ENCODE measurements at places on chromosomes 3 and 15.

DNA sequence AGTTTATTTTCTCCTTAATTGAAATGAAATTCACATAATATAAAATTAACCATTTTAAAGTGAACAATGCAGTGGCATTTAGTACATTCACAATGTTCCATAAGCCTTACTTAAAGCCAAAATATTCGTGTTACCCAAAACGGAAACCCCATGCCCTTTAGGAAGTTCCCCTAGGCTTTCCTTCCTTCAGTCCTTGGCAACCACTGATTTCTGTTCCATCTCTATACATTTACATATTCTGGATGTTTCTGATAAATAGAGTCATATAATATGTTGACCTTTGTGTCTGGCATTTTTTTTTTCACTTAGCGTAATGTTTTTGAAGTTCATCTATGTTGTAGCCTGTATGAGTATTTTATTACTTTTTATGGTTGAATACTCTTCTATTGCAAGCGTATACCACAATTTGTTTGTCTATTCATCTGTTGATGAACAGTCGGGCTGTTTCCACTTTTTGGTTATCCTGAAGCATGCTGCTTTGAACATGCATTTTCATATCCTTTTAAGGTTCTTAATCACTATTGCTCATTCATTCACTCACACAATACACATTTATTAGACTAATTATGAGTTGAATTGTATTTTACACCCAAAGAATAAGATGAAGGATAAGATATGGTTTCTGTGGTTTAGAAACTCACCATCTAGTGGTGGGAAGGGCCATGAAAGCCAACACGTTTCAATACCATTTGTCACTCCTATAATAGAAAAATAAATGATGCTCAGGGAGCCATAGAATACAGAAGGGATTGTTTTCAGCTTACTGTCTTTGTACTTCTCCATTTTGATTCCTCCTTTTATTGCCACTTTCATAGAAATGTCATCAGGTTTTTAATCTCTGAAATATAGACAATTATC lies 408.2 kb upstream of the CBLB start:
- DNase-seq = no peak

GRCh38 chr3:139327861-139328260 lies 16.0 kb upstream of the MRPS22 start:
- DNase-seq = no peak

DNA sequence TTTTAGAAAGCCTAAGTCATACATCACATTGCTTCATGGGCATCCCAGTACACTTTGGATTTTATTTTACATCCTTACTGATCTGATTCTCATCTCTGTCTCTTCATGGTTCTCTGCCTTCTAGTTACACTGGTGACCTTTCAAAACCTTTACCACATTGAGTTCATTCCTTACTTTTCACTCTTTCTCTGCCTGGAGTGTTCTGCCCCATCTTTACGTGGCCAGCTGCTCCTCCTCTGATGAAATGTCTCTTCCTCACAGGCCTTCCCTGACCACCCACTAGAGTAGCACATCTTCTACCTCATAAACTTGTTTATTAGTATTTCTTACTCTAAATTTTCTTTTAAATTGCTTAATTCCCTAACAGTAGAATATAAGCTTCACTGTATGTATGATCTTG lies 17.7 kb downstream of the CTNNB1 start:
- DNase-seq = no peak

DNA sequence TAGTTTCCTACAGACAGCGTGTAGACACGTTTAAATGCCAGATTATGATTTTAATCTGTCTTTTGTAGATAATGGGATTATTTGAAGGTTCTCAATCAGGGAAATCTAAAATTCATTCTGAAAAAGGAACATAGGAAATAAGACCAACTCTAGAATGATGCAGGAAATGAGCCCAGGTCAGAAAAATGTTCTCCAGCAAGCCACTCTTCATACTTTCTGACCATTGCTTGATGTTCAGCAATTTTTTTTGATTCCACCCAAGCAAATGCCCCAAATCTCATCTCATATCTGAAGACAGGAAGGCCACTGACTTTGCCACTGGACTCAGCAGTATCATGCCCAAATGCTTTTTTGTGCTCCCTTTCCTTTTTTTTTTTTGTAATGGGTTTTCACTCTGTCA lies 373.4 kb downstream of the LPP start:
- no peak for DNase-seq

DNA sequence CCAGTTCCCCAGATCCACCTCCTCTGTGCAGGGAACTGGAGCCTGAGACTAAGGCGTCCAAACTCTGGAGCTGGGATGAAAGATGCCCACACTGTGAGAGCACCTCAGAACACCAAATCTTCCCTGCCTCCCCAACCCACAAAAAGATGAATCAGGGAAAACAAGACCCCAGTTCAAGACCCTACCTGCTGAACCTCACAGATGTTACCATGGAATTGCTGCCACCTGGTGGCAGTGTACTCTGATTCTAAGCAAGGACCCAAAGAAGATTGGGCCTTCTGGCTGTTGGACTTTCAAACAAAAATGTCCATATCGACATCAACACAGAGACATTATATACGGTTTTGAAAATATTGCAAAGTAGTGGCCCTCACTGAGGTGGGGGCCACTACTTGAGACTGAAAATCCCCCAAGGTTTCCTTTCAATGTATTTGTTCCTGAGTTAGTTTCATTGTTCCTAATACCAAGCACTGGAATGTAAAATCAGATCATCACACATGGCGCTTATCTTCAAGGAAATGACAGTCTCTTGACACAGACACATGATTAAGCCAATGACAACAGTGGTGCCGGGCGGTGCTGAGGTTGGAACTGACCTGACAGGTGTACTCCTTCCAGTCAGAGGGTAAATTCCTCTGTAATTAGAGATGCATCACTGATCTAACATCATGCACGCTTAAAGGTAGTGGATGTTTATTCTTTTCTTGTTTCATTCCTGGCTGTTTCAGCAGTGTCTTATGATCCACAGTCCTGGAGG lies 67.6 kb downstream of the SLC6A11 start:
- no peak for DNase-seq

- no peak for DNase-seq
Observed at GRCh38 chr15:73628976-73629797, 4.0 kb downstream of the NPTN start.

GRCh38 chr15:60895986-60896385 lies 333.1 kb downstream of the RORA start:
- no peak for DNase-seq

DNA sequence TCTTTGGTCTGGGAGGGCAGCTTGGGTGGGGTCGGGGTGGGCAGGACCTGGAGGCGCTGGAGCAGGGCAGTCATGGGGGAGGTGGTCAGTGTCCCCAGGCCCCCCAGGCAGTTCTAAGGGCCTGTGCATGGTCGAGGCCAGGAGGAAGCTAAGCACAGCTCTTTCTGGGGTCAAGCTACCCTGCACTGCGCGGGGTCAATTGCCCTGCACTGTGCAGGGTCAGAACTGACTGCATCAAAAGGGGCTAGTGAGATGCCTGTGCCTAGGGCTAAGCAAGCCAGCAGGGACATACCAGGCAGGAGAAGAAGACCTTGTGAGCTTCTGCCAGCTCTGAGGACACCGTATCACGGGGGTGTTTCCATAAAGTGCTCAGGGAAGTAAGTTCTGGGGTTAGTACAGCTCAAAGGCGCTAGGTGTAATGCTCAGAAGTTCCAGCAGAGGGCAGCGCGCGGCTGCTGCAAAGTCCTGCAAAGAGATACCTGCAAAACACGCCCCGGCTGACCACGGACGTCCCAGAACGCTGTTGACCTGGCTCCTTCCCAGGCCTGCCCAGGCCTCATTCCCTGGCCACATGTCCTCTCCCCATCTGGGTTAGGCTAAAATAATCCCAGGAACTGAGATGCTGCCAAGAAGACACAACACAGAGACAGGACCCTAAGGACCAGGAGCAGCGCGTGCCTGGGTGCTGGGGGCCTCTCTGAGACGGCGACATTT lies 18.8 kb upstream of the IQSEC1 start:
- DNase-seq = peak; percentile 69

DNA sequence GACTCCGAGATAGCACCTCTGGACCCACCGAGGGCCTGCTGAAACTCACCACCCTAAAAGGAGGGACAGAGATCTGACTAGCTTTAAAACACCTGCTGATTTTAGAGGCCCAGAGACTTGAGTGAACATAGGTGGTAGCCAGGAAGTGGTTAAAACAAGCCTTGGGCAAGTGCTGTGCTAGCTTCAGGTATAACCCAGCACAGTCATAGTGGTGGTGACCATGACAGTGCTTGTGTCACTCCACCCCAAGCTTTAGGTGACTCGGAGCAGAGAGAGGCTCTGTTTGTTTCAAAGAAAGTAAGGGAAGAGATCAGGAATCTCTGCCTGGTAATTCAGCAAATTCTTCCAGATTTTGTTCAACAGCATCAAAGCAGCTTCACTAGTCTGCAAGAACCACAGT lies 641.1 kb upstream of the BCHE start:
- no peak for DNase-seq

DNA sequence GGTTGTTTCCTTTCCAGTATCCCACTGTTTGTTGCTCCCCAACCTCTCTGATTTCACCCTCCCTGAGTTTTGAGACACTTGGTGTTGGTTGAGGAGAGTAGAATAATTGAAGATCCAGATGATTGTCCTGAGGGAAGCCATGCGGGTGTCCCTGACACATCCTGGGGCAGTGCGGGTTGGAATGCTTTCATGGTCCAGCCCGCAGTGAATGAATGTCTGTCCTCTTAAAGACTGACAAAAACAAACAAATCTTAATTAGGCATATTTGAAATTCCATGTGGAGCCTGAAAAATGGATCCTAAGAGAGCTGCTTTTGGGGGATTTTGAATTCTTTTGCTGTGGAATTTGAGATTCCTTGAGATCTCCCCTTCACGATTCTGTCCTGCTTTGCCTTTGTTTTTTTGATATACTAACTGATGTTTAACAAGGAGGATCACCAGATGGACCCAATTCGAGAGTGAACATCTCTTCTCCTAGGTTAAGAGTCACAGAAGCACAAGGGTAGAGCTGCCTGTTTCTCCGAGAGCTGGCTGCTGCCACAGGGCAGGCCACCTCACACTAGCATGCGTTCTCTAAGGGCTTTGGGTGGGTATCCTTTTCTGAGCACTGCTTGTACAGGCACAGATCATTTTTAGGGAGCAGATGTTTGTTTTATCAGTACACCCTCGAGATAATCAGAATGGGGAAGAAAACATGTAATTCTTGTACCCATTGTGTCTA lies 47.4 kb downstream of the GPR171 start:
- no peak for DNase-seq

DNA sequence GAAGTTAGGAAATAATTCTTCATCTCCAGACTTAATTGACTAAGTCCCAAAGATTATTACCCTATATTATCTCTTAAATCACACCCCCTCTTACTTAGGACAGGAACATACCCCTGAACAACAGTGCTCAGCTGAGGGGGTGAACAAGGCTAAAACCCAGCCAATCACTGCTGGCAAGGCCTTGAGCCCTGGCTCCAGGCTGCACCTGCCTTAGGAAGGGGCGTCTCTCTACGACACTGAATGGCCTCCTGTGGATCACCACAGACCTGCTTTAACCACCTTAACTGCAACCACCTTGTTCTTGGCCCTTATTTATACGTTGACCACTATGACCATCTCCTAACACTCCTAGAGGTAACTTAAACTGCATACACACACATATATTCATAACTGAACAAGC lies 267.4 kb upstream of the THBS1 start:
- no peak for DNase-seq

DNA sequence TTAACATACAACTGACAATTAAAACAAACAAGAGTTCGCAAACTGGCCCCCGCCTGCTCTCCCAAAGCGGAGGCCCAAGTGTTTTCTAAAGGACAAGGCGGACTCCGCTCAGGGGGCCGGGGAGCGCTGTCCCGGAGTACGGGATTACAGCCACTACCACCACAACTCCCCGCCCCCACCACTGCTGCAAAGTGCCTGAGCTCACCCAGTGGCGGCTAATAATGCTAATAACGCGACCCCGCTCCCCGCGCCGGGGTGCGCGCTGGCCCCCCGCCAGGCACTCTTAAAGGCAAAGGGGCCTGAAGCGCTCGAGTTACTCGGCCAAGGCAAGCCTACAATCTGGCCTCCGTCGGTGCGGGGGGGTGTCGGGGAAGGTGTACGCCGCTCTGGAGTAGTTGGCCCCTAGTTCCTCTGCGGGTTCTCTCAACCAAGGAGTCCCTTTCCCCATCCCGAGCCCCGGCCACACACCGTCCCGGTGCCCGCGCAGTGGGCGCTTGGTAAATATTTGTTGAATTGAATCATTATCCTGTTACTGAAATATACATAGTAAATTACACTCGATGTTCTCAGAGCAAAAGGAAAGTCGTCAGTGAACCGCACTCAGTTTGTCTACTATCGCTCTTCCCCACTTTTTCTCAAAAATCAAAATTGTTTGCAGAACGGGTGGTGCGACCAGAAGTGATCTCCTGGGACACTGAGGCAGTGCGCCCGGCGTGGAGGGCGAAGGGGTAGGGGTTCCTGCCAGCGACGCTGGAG lies 827 bp downstream of the WNT5A start:
- no peak for DNase-seq

DNA sequence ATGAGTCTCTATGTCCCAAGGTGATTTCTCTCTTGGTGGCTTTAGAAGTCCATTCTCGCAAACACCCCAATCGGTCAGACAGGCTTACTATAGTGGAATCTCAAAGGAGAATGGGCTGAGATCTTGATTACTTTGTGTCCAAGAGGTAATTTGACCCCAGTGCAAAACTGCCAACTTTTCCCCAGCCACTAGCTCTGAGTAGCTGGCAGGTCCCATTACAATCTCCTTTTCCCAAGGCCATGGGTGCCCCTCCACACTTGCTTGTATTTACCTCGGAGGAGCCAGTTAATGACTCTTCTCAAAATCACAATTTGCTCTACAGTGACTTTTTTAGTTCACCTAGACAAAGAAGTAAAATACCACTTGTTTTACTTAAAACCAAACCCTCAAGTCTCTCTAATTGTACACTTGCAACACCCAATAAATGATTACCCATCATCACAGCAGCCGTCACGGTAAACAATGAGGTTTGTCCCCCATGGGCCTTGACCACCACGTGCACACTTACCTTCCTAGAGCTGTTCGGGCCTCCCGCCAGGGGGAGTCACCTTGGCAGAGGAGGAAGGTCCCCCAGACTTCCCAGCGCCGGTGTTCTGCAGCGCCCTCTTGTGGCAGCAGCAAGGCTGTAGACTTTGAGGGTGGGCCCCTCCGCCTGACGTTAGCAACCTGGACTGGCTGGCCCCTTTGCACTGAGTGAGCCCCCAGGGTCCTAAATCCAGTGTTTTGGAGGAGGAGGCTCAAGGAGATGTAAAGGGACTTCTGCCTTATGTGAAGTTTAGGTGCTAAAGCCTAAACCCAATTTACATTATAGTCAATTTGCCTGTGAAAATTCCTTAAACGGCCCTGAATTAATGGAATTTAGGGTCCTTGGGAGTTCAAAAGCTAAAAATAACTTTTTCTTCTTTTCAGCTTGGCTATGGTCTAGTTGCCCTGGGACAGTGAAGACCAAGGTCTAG lies 18.7 kb upstream of the HDAC11 start:
- no peak for DNase-seq

DNA sequence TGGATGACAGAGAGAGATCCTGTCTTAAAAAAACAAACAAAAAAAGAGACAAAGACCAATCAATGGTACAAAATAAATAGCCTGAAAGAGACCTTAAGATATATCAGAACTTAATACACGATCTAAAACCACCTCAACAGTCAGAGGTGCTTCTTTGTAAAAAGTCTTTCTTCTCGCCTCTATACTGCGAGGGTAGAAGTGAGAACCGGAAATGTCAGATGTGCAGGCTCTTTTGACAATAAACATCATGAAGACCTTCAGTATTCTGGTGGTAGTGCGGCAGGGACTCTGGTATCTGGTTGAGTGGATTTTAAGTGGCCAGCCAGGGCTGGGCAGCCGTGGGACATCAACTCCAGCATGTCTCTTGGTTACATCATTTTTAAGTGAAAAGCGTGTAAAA lies 30.0 kb downstream of the RUBCN start:
- DNase-seq = no peak

Data from stimulated activated CD8-positive, alpha-beta memory T cell treated with anti-CD3 and anti-CD28 coated beads, Interleukin-7, amount 100 ng/mL, for 1 hour (primary cell).